ENCODE measurements at places on chromosomes 3 and 15. TPM values are rescaled to one million over a fixed set of nuclear protein-coding genes. Genes with fewer than 3 reads are reported as not detected.

Gene WDR93
- polyA plus RNA-seq: 0.39 TPM

Gene CA12
- 87.1 TPM for polyA plus RNA-seq

Gene RTP4
- not detected for polyA plus RNA-seq

Gene FNDC3B
- 12.5 TPM for polyA plus RNA-seq

Gene IGSF11
- 3.6 TPM for polyA plus RNA-seq

Gene LRRC34
- 21.0 TPM for polyA plus RNA-seq

Gene NANOGP8
- polyA plus RNA-seq: not detected

Gene TMEM212
- polyA plus RNA-seq: not detected

Gene ZNF710
- polyA plus RNA-seq: not detected

Gene TF
- 10.3 TPM for polyA plus RNA-seq

Gene CDHR4
- not detected for polyA plus RNA-seq

Gene RSL24D1
- 194 TPM for polyA plus RNA-seq
